ENCODE measurements at places on chromosomes 12 and 14.

DNA sequence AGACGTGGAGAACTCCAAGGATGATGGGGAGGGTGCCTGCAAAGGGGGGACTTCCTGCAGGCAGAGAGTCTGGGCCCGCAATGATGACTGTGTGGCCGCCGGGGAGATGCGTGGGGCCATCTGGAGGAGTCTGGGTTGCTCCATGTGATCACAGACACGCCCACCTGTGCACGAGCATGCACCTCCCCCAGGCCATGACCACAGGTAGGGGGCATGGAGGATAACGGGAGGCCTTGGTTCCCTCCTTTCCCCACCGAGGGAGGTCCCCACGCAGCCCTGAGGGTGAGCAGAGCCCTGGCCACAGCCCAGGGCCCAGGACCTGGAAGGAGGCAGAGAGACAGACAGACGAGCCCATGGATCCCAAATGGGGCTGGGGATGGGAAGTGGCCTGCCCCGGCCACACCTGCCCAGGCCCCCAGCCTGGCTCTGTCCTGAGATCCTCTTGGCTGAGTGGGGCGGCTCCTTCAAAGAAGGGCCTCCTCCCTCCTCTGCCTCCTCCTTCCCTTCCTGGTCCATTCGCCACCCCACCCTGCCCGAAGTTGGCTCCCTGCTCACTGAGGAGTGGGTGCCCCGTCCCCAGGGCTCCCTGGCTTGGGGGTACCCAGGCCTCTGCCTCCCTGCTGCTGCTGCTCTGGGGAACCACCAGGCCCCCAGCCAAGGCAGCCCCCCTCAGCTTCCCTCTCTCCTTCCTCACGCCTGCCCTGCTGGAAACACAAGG lies 138.2 kb downstream of the CALM1 start:
- DNase-seq = no peak

- no peak for DNase-seq
Observed at GRCh38 chr14:52395728-52396127, 81.6 kb downstream of the PTGER2 start.

DNA sequence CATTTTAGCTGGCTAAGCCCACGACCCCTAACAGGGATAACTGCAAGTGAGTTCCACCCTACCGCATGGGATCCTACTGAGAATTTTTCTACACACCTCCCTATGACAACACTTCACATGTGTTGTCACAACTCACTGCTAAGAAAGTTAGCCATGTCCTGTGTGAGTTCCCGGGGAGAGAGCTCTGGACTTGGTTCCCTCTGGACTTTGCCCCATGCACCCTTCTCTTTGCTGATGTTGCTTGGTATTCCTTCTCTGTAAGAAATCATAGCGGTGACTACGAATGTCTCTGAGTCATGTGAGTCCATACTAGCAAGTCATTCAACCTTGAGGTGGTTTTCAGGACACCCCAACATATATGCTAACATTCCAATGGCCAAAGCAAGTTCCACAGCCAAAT lies 9.5 kb upstream of the CDKN3 start:
- no peak for DNase-seq

DNA sequence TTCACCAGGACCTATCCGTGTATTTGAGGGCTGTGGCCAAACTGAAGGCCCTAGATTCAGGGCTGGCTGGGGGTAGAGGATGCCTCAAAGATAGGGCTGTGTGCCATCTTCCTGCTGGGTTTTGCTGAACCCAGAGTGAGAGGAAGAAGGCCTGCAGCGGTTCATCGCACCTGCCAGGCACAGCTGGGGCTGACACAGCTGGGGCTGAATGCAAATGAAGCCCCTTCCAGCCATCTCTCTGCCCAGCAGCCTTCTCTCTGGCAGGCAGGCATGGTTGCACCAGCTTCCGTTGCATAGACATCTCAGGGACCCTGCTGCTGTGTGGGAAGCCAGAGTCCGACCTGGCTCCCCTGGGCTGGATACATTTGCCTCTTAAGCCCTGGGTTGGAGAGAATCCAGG lies 152.4 kb downstream of the TSPAN9 start:
- DNase-seq = no peak

GRCh38 chr12:2551412-2551900 lies 243.3 kb upstream of the FKBP4 start:
- DNase-seq = no peak

- no peak for DNase-seq
Observed at GRCh38 chr12:118682656-118683055, 298.7 kb upstream of the SRRM4 start.

- no peak for DNase-seq
Observed at GRCh38 chr12:111322336-111323250, 46.3 kb downstream of the PHETA1 start.

DNA sequence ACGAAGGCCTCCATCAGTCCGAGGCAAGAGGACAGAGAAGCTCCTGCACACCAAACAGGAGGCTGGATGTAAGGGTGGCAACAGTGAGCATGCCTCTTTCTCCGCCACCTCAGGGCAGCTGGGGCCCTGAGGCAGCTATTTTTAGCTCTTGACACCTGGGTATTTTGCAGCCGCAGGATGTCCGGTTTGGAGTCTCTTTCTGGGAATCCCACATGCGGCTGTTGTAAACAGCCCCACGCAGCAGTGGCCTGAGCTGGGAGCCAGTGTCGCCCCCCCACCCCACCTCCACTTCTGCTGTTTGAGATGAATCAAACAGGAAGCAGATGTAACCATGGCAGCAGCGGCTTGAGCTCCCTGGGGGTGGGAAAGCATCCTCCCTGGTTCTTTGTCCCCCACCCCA lies 11.7 kb downstream of the HDAC7 start:
- DNase-seq = peak; percentile 75

GRCh38 chr12:110661337-110661972 lies 27.5 kb downstream of the HVCN1 start:
- DNase-seq = peak; percentile 31

- no peak for DNase-seq
Observed at GRCh38 chr12:110957652-110958051, 37.3 kb upstream of the MYL2 start.

GRCh38 chr12:56119361-56119796 lies 1.3 kb downstream of the ZC3H10 start:
- peak; percentile 50 for DNase-seq

DNA sequence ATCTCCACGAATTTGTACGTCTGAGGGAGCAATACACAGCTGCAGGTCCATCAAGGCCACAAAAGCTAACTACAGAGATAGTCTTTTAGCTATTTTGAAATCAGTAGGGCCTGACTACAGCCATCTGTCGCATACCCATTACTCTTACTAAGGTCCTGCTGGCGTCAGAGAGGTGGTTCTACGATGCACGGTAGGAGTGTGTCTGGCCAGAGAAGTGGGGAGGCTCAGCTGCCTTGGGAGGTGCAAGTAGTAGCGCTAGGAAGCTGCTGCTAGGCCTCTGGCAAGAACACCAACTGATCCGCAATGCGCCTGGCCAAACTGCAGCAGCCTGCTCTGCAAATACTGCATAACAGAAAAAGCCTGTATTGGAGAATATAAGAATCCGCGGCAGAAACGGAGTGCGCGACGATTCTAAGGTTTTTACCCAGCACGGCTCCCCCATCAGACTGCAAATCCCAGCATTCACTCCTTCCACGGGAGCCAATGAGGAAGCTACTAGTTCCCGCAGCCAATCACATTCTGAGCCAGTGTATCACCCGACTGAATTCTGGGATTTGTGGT lies 743 bp upstream of the CAND1 start:
- peak; percentile 86 for DNase-seq

DNA sequence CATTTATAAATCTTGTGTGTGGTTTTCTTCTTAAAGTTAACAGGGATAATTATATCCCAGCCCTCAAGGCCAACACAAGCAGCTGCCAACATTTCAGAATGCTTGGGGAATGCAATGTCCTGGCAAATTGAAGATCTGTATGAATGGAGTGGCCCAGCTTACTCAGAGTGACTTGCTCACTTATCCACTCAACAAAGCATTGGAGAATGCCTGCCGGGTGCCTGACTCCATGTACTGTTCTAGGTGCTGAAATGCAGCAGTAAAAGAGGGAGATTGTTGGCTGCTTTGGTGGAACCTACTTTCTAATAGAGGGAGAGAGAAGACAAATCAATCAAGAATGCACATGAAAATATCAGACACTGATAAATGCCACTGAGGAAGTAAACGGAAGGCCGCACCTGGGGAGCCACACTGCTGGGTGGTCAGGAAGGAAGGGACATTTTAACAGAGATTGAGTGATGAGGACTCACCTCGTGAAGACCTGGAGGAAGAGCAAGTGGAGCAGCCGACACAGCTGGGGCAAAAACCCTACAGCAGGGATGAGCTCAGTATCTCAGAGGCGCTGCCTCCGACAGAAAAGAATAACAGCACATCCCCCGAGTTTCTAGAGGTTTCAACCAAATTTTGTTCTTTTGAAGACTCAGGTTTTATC lies 61.2 kb upstream of the VASH1 start:
- DNase-seq = no peak

DNA sequence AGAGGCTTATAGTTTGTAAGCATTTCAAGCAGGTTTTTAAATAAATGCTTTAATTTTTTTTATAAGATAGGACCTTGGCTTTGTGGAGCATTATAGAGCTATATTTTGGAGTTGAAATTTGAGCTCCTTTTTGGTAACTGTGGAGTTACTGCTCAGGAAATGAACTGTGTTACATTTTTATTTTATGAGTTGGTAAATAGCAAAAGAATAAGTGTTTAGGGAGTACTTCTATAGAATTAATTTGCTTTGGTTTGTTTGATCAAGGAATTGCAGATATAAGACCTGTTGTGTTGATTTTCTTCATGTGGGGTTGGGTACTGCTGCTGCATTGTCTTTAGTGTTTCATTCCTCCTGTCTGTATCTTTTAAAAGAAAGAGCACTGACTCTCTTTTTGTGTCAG lies 3.5 kb downstream of the ATP2A2 start:
- DNase-seq = no peak

GRCh38 chr12:52498946-52499345 lies 5.9 kb upstream of the KRT6A start:
- DNase-seq = no peak

DNA sequence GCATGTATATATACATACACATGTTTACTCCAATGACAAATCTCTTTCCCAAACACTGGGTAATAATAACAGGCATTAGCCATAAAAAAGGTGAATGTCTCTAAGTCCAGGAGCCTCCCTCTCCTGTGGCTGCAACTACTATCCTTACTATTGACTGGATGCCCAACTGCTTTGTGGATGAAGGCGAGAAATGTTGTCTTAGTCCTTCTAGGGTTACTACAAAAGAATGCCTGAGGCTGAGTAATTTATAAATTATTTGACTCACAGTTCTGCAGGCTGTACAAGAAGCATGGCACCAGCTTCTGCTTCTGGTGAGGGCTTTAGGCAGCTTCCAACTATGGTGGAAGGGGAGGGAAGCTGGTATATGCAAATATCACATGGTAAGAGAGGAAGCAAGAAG lies 366.0 kb upstream of the DDHD1 start:
- DNase-seq = no peak

DNA sequence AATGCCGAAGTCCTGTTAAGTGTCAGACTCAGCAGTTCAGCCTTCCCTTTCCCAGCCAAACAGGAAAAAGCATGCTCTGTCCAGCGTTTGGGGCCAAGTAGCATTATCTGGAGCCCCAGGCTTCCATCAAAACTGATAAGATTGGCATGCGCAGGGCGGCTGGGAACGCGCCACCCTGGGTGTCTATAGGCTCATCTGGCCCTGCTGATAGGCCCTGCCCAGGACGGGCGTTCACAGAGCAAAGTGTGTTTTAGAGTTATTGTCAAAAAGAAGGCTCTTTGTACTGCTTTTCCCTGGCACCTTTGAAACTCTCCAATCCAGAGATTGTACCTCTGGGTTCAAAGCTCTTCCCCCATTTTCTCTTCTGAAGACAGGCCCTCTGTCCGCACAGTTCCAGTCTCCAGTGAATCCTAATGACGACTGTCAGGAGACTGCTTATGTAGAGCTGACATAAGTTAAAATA lies at the start of gene ART4:
TSS of gene ART4 (minus strand) at position 102 of the 463 bp plus-strand sequence. CDS start 413 bp downstream, outside the sequence.
- DNase-seq = no peak

DNA sequence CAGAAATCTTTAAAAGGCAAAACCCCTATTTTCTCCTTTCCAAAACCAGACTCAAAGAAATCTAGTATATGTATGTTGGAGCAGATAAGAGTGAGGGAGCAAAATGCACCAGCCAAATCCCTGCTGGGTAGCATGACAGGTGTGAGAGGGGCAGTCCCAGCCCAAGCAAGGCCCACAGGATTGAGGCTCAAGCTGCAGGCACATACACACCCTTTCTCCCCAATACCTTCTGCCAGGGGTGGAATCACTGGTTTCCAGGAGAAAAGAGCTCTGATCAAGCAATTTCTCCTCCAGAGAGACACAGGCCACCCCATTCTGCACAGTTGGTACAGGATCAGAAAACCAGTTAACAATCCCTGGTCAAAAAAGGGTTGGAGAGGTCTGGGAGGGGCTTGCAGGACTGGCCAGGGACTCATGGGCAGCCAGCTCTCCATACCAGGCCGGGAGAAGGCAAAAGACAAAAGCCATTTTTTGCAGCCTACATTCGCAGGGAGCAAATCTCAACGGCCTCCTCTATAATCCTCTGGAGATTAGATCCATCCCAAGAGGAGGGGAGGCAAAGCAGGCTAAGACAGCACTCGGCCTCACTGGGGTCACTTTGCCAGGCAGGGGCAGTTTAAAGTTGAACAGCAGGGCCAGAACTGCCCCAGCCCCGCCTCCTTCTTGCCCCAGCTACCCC lies 2.1 kb downstream of the KMT2D start:
- no peak for DNase-seq

GRCh38 chr12:29103539-29103974 lies 45.5 kb upstream of the FAR2 start:
- peak; percentile 65 for DNase-seq

GRCh38 chr12:73136386-73136785 lies 864.2 kb downstream of the TRHDE start:
- DNase-seq = no peak

DNA sequence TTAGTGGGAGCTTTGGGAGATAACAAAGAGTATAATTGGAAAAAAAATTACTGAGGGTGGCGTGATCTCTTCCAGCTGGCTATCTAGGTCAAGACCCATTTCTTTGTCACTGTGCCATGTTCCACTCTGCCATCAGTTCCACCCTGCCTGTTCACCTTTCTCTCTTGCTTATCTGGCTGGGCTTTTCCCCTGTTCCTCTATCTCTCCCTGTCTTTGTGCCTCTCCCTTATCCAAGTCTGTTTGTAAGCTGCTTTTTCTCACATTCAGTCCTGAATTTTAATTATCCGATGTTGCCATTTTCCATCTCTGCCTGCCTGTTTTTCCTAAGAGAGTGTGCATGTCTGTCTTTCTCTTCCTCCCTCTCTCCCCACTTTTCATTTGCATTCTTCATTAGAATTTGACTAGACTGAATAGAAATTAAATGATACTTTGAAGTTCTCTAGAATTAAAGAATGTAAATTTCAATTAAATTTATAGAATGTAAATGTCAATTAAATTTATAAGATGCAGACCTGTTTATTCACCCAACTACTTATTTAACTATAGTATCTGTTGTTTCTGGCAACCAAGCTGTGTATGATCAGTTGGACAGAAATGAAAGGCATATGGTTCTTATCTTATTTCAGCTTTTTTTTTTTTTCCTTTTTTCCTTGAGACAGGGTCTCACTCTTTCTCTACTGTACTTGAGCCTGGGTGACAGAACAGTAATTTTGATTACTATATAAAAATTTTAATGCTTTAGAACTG lies 40.9 kb upstream of the A2ML1 start:
- no peak for DNase-seq
